ENCODE measurements at places on chromosomes 11 and 22.

GRCh38 chr11:6505577-6506240, 8.6 kb downstream of the DNHD1 start:
- peak; percentile 23 for DNase-seq

- DNase-seq, result no peak
These were observed 62.9 kb upstream of the ATXN10 start for GRCh38 chr22:45608763-45609180.

- DNase-seq, result no peak
These were observed 238.0 kb upstream of the DDI1 start for GRCh38 chr11:103798446-103798845.

DNA sequence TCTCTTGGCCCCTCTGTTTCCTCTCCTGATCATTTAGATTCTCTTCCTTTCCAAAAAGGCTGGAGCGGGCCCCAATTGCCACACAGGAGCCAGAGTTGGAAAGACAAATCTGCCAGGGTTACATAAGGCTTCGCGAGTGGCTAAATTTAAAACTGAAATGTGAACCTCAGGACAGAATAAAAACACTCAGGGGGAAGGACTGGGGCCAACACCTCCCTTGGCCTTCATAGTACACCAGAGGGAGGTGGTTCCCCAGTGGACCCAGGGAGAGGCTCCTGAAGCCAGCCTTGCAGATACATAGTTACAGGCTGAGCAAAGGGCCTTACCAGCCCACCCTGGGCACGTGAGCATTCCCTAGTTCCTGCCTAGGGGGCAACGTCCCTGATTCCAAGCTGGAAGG, 150.1 kb downstream of the MN1 start:
- DNase-seq, result no peak

DNA sequence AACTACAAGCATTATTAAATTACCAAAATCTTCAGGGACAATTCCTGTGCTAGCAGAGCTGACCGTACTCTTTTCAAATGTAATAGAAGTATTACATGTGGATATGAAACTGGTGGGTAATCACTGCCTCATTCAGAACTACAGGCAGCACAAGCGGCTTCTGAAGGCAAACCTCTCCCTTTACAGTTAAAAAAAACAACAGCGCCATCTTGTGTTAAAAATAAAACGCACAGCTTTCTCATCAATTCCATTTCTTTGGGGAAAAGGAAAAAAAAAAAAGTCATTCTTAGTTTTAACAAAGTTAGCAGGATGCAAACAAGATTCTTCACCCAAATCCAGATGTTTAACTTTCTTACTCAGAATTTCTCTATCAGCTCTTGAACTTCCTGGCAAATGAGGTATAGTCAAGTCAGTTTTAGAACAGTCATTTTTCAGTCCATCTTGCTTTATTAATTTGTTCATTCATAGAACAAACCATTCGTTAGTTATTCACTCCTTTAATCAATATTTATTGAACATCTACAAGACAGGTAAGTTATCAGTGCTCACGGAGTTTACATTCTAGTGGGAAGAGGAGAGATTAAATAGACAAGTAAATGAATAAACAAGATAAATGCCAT, 331.8 kb upstream of the MPPED2 start:
- peak; percentile 6 for DNase-seq

DNA sequence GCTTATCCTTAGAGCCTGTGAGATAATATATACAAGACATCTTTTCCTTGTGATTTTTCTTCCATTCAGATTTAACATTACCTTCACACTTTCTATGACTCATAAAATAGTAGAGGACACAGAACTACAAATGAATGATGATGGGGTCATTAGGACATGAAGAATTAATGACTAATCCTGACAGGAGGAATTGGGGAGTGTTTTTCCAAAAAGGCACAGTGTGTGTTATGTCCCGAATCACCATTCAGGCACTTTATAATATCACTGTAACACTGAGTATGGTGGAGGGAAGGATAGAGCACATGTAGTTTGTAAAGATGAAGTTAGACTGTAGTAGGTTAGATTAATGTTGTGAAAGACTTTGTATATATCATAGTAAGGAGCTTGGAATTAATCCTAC, 391.3 kb downstream of the JRKL start:
- no peak for DNase-seq

DNA sequence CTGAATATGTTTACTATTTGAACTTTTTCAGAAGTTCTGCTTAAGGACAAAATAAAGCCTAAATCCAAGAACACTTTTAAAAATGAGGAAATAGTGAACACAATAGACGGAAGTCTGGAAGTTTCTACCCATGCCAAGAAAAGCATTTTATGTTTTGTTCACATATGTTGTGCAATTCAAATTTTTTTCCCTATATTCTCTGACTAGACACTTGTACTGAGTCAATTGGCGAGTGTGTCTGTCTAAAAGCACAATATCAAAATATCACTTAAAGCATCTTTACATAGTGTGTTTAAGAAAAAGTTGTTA, 29.2 kb downstream of the INCENP start:
- no peak for DNase-seq

DNA sequence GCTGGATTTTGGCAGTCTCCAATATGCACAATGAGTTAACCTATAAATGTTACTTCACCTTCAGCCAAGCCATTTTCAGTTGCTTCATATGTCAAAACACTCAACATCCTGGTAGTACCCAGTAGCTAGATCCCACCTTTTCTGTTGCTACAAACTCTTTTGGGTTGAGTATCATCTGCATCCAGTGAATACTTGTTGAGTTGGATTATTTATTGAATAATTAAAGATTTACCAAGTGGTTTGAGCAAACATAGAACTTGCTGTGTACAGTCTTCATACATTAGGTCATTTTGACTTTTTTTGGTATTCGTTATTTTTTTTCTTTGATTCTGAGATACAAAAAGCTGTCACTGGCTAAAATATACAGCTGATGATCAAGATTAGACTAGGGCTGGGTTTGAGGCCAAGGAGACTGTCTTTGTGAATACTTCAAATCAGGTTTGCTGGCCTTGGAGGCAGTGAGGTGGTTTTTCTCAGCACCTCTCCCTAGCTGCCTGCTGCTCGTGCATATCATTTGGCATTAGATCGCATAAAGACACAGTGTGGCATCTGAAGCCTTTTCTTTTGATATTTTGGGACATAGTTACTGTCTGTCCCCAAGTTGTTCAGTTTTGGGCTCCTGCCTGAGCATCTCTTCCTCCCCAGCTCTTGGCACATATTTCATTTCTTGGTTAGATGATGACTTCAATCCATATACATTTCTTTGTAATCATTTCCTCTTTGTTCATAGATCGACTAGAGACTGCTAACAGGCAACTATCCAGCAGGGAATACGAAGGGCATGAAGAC, 62.8 kb downstream of the AMOTL1 start:
- DNase-seq, result no peak

GRCh38 chr11:130049328-130049771, 20.3 kb upstream of the APLP2 start:
- DNase-seq, result no peak

- no peak for DNase-seq
These were observed 14.6 kb upstream of the TEF start for GRCh38 chr22:41367039-41367679.

- DNase-seq, result no peak
These were observed 86.2 kb downstream of the GALNT18 start for GRCh38 chr11:11535611-11536010.

GRCh38 chr22:37680191-37680851, 4.9 kb downstream of the LGALS1 start:
- DNase-seq, result no peak

- no peak for DNase-seq
These were observed 3.2 kb downstream of the CENPM start for GRCh38 chr22:41943661-41944209.

DNA sequence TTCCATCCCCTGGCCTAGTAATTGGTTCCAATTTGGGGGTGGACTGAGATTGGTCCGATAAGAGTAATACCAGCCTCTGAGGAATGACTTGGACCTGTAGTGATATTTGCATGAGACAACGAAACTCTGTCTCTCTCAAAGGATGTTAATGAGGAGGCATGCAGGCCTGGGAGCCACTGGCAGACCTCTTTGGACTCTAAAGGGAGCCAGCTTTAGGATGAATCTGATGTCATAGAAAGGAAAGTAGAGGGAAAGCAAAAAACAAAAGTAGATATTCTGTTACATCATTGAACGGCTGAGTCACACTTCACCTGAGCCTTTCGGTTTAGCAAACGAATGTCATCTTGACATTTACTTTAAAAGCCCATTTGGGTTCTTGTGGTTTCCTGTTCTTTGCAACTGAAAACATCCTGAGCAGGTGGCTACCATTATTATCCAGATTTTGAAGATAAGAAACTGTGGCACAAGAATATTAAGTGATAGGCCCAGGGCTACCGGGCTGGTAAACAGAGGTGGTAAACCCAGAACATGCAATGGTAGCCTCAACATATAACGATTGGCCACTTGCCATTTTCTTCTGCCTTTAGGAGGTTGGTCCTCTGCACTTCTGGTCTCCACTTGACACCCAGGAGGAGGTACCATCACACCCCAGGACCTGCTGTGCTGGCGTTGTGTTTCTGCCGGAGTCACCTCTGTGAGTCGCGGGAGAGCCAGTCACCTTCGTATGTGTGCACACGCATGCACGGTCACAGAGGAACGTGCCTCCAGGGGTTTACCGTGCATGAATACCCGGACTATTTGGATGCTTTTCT, 42.7 kb downstream of the RTL6 start:
- DNase-seq, result no peak

DNA sequence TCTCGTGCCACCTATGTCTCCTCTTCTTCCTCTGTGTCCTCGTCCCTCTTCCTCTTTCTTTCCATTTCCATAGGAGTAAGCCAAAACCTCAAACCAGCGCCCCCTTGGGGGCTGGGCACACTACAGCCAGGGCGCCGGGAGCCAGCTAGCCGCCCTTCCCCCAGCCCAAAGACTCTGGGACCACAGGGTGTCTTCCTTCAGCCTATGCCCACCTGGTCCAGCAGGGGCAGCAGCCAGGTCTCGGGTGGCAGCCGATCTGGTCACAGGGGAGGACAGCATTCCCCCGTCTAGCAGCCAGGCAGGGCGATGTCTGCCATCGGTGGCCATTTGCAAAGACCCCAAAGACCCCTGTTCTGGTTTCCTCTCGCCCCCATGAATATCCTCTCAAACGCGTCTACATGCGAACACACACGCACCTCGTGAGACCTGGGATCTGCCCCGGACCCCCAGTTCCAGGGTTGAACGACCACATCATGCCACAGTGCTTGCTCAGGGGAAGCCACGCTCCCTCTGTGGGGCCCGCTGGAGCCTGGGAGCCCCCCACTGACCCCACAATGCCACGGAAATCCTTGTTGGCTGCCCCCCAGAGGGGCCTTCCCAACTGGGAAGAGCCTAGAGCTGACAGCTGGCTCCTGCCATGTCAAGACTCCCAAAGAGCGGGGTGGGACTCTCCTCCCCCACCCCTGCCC, 546.0 kb upstream of the CCDC179 start:
- DNase-seq, result no peak

DNA sequence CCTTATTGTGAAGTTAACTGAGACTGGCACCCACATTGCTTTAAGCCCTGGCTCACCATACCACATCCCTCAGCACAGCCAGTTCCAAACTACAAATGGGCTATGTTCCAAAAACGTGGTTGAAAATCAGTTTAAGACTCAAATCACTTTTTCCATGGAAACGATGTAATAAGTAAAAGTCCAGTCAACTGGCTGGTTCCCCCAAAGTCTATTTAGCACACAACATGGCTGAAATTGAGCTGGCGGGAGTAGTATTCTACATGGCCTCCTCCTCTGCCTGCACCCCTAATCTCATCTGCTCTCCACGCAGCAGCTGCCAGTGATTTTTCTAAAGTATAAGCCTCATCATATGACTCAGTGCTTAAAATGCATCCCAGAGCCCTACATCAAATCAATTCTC, 40.9 kb upstream of the BIRC3 start:
- DNase-seq, result no peak

DNA sequence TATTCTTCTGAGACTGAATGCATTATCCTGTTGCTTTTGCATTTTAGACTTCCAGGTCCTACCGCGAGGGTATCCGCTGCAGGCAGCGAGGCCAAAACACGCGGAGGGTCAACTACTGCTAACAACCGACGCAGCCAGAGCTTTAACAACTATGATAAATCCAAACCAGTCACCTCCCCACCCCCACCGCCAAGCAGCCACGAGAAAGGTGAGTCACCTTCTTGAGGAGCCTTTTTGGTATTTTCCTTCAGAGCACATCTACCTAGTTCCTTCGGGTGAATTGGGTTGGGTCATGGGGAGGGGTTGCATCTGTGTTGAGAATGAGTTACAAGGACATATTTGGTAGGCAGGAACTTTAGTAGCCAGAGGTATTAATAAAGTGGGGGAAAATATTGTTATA, 179.8 kb downstream of the NAV2 start:
- no peak for DNase-seq

- no peak for DNase-seq
These were observed 25.2 kb downstream of the ALKBH3 start for GRCh38 chr11:43905813-43906241.

DNA sequence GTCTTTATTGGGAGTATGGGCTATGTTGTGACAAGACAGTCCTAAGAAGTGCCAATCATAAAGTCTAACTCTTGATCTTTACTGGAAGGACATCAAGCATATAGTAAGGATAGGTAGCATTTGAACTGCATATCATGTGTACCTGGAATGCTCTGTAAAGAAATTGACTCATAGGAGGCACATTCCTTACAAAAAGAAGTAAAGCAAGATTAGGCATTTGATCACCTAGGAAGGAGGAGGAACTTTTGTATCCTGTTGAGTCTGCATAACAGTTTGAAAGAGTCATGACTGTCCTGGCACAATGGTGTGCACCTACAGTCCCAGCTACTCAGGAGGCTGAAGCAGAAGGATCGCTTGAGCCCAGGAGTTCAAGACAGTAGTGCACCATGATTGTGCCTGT, 42.2 kb upstream of the DNAJB7 start:
- DNase-seq, result no peak

- no peak for DNase-seq
These were observed 127.4 kb downstream of the SPON1 start for GRCh38 chr11:14089690-14090462.

DNA sequence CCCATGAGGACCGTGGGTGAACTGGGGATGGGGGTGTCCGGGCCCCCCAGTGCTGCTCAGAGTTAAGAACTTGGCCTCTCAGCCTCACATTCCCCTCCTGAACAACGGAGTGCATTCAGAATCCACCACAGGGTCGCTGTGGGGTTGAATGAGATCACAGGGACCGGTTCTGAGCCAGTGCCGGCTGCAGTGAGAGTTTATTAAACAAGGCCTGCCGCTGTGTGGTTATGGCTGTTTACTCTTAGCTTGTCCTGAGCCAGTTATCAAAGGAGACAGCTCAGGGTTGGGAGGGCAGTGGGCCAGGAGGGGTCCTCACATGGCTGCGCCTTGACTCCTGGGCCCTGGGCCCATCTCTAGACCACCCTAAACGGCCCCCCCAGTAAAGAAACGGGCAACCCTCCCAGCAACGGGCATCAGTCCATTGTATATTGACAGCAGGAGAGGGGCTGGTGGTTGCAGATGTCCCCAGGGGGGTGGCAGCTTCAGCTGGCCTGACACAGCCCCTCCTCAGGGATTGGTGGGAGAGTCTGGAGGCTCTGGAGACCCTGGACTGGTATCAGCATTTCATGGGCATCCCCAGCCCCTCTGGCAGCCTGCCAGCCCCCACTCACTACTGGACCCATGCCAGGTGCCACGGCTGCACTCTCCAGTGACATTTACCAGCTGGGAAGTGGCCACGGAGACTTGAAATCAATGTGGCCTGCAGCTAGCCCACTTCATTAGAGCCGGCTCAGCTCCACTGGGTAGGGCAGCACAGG, 15.1 kb upstream of the CABP7 start:
- no peak for DNase-seq

All from memory B cell (primary cell).